IMR-90 (cell line): ENCODE measurements at places on chromosomes 13 and 19. TPM values are rescaled to one million over a fixed set of nuclear protein-coding genes. Genes with fewer than 3 reads are reported as not detected.

PGLYRP2 gene
- not detected in 2 replicates for total RNA-seq

KLK5 gene
- not detected in 2 replicates for total RNA-seq

GRCh38 chr19:8897106-8897505 lies 64.9 kb downstream of the MBD3L1 start:
- no peak for DNase-seq

DNA sequence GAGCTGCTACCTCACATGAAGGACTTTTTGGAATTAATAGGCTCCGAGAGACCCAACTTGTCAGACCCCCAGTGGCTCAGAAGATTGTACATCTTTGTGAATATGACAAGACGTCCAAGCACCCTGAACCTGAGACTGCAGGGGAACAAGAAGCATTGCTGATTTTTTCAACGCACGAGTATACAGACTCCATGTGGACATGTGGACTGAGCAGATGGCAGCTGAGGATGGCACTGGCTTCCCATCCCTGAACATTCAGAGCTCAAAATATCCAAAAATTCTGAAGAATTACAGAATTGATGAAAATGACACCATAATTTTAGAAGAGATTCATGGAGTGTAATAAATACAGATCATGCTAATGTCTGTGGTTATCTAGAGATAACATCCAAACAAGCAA lies 254.1 kb downstream of the MZT1 start:
- no peak for DNase-seq
